Muscle of leg (tissue), 16 donors: ENCODE measurements at places on chromosomes 16 and 17.

DNA sequence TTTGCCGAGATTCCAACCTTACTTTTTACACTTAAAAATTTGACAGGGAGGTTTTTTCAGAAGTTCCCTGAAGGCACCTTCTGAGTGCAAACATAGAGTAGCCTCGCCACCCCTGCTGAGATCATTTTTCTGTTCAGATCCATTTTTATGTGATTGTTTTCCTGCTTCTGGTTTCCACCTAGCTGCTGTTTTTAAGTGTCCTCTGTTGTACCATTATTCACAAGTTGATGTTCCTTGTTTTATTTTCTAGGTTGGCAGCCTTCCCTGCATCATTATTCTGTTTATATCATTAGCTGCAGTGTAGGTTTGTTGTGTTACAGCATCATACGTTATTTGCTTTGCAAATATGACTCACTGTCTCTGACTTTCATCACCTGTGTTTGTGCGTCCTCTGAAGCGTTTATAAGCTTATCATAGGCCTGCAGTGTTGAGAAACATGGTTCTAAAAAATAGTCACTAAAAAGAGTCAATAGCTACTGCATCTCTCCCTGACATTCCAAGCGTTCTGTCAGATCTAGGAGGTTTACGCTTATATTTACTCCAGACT, 116.9 kb upstream of the CLEC3A start:
- DNase-seq = no peak

GRCh38 chr17:77429969-77430752, 289.4 kb downstream of the SEC14L1 start:
- peak; percentile 95 for DNase-seq

- DNase-seq = no peak
Measured at GRCh38 chr17:62981933-62982332, 15.9 kb downstream of the TANC2 start.

DNA sequence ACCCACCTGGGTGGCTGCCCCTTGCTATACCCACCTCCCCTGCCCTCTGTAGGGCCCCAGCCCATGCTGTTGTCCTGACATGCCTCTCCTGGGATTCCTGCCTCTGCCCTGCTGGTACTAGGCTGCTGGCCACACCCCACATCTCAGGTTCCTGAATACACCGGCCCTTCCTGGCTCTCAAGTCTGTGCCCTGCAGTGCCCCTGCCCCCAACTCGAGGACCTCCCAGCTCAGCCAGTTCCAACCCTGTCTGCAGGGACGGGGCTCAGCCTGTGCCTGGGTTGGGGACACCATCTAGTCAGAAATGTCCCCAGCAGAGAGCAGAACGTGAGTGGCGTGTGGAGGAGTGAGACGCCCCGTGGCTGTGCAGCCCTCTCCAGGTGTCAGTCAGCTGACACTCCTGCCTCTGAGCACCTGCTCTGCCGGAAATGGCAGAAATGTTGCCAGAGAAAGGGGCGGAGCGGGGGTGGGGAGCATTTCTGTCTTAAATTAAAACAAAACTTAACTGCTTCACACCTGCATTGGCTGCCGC, 28.7 kb downstream of the ACSF3 start:
- DNase-seq = no peak

- no peak for DNase-seq
Measured at GRCh38 chr17:55090079-55090492, 121.5 kb downstream of the STXBP4 start.

- no peak for DNase-seq
Measured at GRCh38 chr17:55833306-55833705, 82.5 kb downstream of the PCTP start.

- peak; percentile 48 for DNase-seq
Measured at GRCh38 chr17:40615841-40616476, 31.7 kb downstream of the SMARCE1 start.
